ENCODE measurements at places on chromosomes 2 and 18. TPM values are rescaled to one million over a fixed set of nuclear protein-coding genes. Genes with fewer than 3 reads are reported as not detected.

DNA sequence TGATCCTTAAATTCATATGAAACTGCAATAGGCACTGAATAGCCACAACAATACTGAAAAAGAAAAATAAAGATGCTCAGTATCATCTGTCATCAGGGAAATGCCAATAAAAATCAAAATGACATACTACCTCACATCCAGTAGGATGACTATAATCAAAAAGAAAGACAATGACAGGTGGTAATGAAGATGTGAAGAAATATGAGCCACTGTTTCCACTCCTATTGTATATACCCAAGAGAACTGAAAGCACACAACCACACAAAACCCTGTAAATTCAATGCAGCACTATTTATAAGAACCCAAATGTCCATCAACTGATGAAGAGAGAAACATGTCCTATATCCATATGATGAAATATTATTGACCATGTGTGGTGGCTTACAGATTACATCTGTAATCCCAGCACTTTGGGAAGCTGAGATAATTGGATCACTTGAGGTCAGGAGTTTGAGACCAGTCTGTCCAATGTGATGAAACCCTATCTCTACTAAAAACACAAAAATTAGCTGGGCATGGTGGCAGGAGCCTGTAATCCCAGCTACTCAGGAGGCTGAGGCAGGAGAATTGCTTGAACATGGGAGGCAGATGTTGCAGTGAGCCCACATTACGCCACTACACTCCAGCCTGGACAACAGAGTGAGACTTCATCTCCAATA is 39.9 kb downstream of the MAP3K2 start:
- DNase-seq: no peak

Gene SALL3
- not detected for total RNA-seq

GRCh38 chr2:70715071-70715985 is 52.7 kb downstream of the ADD2 start:
- no peak for DNase-seq

Gene HOXD12
- not detected for total RNA-seq

Gene PCARE
- total RNA-seq: not detected

GRCh38 chr18:37346048-37346447 is 219.6 kb downstream of the CELF4 start:
- no peak for DNase-seq

DNA sequence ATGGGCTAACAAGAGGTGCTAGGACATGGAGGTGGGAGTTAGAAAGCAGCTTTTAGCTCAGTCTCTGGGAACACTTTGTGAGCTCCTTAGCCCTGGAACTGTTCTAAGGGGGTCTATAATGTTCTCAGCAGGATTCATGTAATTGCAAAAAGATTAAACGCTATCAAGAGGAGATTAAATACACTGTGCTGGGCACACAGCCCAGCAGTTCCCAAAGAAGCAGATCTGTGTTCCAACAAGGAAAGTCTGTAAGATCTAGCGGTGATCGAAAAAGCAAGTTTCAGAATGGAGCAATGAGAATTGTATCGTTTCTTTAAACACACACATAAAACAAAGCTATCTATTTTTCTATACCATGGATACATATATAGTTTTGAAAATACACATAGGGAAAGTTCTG is 2.4 kb upstream of the ARID5A start:
- DNase-seq: no peak

- DNase-seq: no peak
Observed at GRCh38 chr2:231597014-231597611, 4.4 kb downstream of the TEX44 start.

DNA sequence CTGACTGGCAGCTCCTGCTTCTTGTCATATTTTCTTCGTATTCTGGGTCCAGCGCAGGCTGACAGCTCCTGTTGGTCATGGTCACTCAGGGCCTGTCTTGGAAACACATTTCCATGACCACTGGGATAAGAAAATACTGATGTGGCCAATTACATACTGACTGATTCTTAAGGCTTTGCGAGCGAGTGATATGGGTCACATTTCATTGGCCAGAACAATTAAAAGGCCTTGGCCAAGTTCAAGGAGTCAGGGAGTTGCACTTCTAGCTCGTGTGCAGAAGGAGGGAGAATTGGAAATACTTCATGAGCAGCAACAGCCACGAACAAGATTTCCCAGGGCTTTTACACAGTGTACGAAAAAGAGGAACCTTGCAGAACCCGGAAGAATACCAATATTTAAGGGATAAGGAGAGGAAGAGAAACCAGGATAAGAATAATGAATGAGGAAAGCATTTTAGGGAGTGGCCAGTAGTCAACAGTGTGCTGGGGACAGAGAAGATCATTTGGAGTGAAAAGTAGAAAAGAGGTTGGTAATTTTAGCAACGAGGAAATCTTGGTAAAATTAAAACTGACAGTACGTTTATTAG is 149.5 kb downstream of the ATP9B start:
- DNase-seq: no peak

DNA sequence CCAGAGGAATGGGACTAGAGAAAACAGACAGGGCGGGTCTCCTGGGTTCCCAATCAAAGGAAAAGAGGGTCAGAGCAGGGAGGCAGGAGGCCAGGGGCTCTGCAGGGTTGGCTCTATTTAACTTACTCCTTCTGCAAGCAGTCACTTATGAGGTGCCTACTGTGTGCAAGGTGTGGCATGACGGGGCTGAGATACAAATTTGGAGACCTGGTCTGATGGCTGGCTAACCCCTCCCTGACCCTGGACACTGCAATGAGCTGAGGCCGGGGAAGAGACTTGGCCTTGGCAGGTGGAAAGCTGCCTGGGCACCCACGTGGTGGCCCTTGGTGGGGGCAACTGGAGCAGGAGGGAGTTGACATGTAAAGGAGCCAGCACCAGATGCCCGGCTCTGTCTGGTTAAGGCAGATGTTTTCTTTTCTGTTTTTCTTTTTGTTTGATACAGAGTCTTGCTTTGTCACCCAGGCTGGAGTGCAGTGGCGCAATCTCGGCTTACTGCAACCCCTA is 148.5 kb upstream of the GATA6 start:
- DNase-seq: no peak
